Urinary bladder (tissue), 4 donors: ENCODE measurements at places on chromosomes 11 and 22. TPM values are rescaled to one million over a fixed set of nuclear protein-coding genes. Genes with fewer than 3 reads are reported as not detected.

FAR1 gene
- 151 TPM for total RNA-seq

OR2AG2 gene
- 0.26 TPM for total RNA-seq

GRIA4 gene
- total RNA-seq, result 3.1 TPM

CCDC73 gene
- total RNA-seq, result 0.05 TPM

OR10G8 gene
- not detected for total RNA-seq

MIAT gene
- 3.3 TPM for total RNA-seq

HMBS gene
- 6.5 TPM for total RNA-seq

CREB3L1 gene
- total RNA-seq, result 44.3 TPM

SCO2 gene
- 0.79 TPM for total RNA-seq

AMOTL1 gene
- total RNA-seq, result 79.3 TPM

MTFP1 gene
- 2.1 TPM for total RNA-seq

GPHA2 gene
- not detected for total RNA-seq

TTC36 gene
- total RNA-seq, result not detected

BIK gene
- 2.5 TPM for total RNA-seq

GRCh38 chr22:46795845-46796565, 33.6 kb downstream of the TBC1D22A start:
- DNase-seq, result no peak

DNA sequence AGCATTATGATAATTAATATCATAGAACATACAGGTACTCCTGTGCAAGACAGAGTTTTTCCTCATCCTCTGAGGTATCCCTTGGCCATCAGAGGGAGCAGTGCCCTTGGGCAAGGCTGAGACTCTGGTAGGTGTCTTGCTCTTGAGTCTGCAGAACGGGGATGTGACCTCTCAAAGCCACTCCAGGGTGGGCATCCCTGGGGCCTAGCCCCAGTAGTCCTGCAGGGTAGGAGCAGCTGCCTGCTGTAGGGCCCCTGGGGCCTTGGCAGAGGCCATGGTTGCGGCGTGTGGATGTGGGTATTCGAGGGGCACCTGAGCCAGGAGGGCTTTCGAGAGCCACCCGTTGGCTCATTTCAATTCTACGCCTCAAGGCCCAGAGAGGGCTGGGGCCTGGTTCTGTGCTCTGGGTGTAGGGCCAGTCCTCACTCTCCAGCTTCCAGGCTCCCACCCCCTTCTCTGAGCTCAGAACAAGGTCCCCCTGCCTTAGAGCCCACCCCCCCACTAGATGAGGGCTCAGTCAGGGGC, 7.7 kb upstream of the OMP start:
- no peak for DNase-seq

- no peak for DNase-seq
Observed at GRCh38 chr22:28464127-28464526, 215.5 kb downstream of the TTC28 start.

GRCh38 chr11:64851831-64852351, 7.4 kb upstream of the CDC42BPG start:
- DNase-seq, result no peak

DNA sequence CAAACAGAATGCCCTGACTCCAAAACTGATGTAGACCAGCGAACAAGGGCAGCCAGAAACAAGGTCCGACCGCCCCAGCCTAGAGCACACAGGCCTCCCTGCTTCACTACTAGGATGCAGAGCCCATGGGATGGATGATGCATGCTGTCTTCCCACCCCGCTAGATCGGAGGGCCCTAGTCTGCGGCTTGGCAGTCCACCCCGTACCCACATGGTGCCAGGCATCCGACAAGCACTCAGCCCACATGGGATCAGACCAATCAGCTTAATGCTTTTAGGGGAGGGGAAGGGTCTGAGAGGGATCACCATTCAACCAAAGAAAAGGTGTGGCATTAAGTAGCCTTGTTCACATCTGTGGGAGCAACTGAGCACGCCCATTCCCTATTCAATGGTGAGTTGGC, 30.6 kb downstream of the PISD start:
- no peak for DNase-seq

GRCh38 chr11:47415949-47416472, 7.6 kb downstream of the SLC39A13 start:
- DNase-seq, result peak; percentile 36

GRCh38 chr22:36332623-36333332, 55.0 kb downstream of the MYH9 start:
- DNase-seq, result peak; percentile 49

DNA sequence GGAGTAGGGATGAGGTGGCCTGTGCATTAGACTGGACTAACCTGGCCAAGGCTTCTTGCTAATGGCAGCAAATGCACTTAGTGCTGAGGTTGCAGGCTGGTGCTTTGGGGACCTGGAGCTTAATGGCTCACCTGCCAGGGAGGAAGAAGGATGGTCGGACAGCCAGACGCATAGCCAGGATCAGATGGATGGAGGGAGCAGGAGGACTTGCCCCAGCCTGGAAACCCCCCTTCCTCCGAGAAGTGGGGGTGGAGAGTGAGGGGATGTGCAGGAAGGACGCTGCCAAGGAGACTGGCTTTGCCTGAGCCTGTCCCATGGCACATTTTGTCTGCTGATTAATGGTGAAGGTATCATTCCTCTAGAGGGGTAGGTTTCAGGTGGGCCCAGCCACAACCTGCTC, 17.9 kb downstream of the IGLL1 start:
- no peak for DNase-seq

- no peak for DNase-seq
Observed at GRCh38 chr11:2697866-2698265, 1.9 kb downstream of the KCNQ1OT1 start.

- DNase-seq, result no peak
Observed at GRCh38 chr11:119038884-119039283, 8.2 kb upstream of the SLC37A4 start.

- DNase-seq, result no peak
Observed at GRCh38 chr11:125320347-125321076, 156.0 kb downstream of the PKNOX2 start.

GRCh38 chr11:44506375-44507016, 59.0 kb upstream of the CD82 start:
- no peak for DNase-seq

DNA sequence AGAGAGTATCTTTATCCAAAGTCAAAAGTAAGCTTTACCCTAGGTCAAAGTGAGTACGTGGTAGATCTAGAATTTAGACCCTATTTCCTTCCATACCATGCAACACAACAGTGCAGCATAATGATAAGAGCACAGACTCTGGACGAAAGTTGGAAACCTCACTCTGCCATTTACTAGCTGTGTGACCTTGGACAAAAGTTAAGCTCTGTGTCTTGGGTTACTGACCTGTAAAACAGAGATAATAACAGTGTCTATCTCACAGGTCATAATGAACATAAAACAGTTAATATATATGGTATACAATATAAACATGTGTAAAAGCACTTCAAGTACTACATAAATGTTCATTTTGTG, 13.6 kb upstream of the CHRNA10 start:
- DNase-seq, result no peak

DNA sequence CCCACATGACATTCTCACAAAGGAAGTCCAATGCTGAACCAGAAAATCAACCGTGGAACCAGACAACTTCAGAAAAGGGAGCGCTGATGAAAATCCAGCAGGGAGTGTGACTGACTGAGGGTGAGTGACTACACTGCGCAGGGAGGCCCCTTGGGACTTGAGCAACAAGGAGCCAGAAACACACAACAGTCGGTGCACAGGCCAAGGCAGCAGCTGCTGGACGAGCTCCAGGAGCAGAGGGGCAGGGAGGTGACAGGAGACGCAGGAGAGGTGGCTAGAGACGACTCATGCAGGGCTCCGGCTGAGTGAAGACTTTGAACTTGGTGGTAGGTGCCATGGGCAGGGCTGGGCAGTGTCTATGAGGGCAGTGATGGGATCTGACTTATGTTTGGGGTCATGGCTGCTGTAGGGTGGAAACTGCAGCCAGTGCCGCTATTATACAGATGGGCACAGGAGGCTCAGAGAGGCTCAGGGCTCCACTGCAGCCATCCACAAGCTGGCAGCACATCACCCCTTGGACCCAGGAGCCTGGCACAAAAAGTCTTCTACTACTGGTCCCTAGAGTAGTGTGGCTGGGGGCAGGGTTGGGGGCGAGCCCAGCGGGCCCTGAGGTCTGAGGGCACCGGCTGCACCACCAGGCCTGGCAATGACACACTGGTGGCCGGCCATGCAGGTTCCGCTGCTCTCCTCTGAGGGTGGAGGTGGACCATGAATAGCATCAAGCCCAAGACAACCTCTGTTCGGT, 10.3 kb upstream of the FADD start:
- DNase-seq, result no peak

DNA sequence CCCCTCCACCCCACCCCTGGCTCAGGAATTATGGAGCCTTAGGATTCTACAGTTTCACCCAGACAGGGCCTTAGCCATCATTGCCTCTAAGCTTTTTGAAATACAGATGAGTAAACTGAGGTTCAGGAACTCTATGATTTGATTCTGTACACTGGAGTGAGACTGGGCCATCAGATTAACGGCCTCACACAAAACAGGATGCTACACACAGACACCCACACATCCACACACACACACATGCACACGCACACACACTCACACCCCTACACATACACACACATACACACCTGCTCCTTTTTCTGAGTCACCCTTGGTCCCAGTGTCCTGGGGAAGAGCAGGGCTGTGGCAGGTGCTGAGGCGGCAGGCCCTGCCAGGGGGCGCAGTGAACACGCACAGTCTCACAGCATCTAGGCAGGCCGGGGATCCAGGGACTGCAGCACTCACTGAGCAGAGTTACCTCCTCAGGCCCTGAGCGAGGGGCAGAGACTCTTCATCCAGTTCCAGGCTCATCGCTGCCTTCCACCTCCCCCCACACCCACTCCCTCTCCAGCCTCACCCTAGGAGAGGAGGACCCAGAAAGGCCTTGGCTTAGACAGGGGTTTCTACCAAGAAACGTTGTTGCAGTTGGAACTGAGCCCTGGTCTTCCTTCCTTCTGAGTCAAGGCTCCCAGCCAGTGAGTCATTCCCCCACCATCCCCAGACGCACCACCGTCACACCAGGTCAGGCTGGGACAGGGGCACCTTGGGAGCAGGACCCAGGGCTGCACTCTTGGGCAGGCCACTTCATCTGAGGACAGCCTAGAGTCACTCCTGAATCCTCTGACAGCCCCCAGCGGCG, 89.8 kb upstream of the PARVA start:
- DNase-seq, result no peak

GRCh38 chr11:74138021-74138420, 32.8 kb downstream of the C2CD3 start:
- no peak for DNase-seq

GRCh38 chr11:129280027-129280811, 88.1 kb upstream of the ARHGAP32 start:
- no peak for DNase-seq

DNA sequence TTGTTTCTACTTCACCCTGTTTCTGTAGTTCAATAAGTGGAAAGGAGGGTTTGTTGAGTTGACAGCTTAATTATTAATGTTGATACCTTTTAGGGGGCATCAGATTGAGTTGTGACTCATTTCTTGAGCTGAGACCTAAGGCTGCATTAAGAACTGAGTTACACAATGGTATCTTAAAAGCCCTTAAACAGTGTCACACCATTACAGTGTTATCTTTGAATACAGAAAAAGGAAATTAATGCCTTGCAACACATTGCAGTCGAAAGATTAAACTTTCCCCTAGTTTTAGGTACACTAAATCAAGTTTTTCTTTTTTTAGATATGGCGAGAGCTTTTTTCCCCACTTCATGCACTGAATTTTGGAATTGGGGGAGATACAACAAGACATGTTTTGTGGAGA, 16.7 kb downstream of the PAFAH1B2 start:
- no peak for DNase-seq

DNA sequence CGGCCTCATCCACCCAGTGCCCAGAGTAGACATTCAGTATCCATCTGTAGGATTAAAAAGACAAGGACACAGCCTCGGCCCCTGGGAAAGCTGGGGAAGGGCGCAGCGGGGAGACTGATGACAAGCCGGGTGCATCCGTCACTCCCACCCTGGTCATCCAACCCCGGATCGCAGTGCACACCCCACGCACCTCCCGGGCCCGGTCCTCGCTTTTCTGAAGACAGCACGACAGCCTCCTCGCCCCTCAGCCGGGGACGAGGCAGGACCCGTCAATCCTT, 1.1 kb downstream of the FCHSD2 start:
- no peak for DNase-seq

GRCh38 chr22:48901324-48901723, 926.3 kb downstream of the BRD1 start:
- no peak for DNase-seq

- no peak for DNase-seq
Observed at GRCh38 chr11:88332851-88333250, 4.7 kb downstream of the CTSC start.

DNA sequence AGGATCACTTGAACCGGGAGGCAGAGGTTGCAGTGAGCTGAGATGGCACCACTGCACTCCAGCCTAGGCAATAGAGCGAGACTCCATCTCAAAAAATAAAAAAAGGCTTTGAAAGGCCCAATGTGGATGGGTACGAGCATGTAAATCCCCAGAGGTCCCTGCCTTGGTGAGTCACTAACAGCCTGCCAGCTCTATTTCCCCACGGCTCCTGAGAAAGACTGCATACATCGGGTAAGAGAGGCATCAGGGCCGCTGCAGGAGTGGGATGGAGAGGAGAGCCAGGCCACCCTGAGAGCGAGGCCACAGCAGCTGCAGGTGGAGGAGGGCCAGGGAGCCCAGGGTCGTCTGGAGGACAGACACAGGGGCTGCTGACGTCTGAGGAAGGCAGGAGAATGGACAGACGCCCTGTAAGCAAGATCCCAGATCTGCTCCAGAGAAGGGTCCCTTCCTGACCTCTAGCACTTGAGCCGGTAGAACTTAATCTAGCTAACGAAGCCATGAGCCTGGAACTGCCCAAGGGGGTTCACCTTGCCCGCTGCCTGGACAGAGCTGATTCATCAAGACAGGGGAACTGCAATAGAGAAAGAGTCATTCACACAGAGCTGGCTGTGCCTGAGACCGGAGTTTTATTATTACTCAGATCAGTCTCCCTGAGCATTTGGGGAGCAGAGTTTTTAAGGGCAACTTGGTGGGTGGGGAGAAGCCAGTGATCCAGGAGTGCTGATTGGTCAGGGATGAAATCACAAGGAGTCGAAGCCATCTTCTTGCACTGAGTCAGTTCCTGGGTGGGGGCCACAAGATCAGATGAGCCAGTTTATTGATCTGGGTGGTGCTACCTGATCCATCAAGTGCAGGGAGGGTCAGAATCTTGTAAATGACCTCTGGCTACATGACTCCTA, 5.1 kb upstream of the KRTAP5-9 start:
- no peak for DNase-seq

DNA sequence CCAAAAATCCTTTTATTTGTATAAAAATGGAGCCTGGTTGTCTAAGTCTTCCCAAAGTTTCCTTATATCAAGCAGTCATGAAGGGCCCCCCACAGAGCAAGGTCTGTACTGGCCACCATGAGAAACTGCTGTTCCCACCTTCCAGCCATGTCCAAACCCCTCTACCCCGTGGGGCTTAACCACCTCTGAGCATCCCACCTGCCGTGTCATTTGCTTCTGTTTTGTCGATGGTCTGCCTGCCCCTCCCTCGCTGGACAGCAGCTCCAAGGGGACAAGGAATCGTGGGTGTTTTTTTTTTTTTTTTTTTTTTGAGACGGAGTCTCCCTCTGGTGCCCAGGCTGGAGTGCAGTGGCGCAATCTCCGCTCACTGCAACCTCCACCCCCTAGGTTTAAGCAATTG, 11.1 kb upstream of the ANO1 start:
- DNase-seq, result no peak
